ENCODE measurements at places on chromosomes 12 and 14.

- DNase-seq: no peak
Observed at GRCh38 chr12:109443794-109444193, 33.3 kb downstream of the KCTD10 start.

DNA sequence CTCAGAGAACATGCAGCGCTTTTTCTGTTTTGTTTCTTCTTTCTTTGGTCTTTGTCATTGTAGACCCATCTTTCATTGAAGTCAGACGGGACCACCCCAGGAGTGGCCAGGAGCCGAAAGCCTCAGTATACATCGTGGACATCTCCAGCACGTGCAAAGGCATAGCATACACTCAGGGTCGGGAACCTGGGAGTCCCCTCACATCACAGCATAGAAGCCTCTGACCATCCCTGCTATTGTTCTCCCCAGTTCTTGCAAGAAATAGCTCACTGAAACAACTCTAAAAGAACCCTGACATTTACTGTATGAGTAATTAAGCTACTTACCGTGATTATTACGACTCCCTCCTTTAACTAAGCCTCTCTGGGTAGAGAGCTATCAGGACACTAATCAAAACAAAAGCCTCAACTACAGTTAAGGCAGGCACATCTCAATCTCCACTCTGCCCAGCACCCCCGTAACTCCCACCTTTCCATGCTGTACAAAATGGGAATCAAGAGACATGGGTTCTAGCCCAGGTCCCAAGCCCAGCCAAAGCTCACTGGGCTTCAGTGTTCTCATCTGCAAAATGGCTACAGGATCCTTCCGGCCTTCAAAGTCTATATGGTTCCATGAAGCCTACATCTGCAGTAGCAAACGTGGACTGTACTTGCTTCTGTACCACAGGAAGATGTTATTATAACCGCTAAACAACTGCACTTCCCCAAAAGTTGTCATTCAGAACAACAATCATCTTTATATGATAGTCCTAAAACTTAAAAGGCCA lies 6.7 kb downstream of the CCDC88C start:
- no peak for DNase-seq

GRCh38 chr12:99435095-99435791 lies 212.3 kb upstream of the GARIN6 start:
- DNase-seq: no peak

GRCh38 chr12:120257041-120257821 lies 8.3 kb downstream of the PXN start:
- DNase-seq: no peak

- no peak for DNase-seq
Observed at GRCh38 chr12:54229624-54230212, 40.9 kb upstream of the SMUG1 start.

GRCh38 chr12:94269316-94269999 lies 121.1 kb downstream of the PLXNC1 start:
- DNase-seq: no peak

DNA sequence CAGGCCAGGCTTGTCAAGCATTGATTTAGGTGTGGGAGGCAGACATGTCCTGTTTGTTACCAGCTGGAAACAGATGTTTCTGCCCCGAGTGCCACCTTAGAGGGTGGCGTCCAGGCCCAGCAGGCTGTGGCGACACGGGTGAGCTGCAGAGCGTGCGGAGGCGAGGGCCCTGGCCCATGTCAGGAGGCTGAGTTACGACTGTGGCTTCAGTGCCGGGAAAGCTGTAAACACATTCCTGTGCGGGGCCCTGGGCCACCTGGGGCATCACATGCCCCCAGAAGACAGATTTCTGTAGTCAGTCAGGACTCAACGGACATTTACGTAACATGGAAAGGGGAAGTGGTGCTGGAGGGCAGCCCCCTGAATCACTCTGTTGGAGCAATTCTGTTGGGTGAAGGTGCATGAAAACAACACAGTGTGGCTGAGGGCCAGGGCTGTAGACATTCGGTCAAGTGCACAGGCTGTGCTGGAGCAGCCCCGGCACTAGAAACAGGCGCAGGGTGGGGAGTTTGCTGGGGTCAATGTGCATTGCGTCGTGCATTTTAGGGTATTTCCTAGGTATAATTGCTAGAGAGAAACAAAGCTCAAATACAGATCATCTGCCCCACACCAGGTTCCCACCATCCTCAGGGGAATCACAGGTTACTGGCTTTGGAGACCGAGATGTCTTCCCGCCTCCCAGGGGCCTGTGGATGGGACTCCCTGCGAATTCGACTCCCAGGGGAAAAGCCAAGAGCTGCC lies 291.8 kb downstream of the TMEM121 start:
- no peak for DNase-seq

DNA sequence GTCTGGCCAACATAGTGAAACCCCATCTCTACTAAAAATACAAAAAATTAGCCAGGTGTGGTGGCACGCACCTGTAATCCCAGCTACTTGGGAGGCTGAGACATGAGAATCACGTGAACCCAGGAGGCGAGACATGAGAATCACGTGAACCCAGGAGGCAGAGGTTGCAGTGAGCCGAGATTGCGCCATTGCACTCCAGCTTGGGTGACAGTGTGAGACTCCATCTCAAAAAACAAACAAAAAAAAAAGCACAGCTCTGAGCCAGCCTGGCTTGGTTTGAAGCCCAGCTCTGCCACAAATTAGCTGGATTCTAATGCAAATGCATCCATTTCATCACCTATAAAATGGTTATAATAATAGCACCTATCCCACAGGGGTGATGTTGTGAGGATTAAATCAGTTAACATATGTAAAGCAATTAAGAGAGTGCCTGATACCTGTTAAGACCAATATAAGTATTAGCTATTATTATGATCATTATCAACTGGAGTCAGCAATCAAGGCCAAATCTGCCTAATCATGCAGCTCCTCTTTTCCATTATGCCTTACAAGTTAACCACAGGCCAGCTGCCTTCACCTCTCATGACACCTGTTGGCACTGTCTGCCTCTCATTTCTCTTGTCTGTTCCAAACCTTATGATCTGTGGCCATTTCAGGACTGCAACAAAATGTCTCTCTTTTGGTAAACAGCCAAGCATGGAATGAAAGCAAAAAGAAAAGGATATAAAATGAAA lies 2.1 kb downstream of the GNPTAB start:
- DNase-seq: no peak

DNA sequence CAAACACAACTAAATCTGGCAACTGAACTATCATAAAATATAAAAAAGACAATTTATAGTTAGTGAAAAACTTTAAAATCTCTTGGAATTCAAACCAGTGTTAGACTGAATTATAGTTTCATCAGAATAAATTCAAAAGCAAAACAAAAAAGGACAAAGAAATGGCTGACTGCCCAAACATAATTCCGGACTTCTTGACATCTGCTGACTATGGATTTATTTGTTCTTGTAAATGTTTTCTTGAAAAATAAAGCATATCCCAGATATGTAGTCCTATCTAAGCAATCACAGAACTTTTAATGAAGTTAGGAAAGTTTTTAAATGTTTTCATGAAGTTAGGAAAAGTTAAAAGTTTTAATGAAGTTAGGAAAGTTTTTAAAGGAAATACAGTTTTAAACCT lies 45.8 kb upstream of the CNTN1 start:
- no peak for DNase-seq

DNA sequence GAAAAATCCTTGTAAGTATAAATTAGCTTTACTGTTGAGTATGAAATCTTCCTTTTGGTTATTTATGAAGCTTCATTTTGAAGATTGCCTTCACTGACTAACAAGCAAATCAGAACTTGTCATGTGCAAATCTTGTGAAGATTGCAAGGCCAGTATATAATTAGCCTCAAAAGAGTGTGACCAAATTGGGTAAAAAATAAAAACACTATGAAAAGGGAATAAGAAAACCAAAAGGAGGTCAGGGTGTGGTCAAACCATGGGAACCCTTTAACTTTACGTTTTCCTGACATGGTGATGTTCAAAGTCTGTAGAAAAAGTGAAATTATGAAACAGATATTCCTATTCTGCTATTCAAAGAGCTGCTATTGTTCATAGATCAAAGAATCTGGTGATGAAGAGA lies 230.3 kb downstream of the BCAT1 start:
- no peak for DNase-seq

DNA sequence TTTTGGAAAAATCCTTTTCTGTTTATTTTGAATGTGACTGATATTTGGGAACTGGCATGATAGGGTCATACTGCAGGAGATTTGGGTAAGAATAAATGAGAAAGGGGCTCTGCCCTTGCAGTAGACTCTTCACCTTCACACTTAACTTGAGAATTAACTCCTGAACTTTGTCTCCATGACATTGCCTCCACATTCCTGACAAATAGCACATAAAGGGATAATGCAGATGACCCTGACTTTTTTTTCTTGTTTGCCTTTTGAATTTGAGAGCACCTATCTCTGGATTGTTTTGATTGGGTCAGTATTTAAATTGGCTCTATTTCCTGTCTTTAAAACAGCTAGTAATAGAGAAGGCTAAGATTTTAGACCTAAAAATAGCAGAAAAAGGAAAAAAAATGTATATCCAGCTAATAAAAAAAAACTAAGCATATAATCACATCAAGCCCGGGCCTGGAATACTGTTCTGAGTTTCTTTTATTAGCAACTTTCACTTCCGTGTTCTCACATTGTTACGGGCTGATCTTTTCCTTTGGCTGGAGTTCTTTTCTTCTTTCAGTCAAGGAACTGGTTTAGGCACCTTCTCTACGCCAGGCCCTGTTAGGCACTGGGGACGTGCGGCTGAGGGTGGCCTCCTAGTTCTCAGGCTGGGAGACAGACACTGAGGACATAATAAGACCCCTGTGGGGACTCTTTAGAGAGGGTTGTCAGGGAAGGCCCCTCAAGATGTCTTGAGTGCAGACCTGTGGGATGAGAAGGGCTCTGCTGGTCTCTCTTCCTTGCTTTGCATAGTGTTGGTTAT lies 53.1 kb upstream of the GNPNAT1 start:
- DNase-seq: no peak

- no peak for DNase-seq
Observed at GRCh38 chr14:88030079-88030478, 25.1 kb downstream of the GPR65 start.

DNA sequence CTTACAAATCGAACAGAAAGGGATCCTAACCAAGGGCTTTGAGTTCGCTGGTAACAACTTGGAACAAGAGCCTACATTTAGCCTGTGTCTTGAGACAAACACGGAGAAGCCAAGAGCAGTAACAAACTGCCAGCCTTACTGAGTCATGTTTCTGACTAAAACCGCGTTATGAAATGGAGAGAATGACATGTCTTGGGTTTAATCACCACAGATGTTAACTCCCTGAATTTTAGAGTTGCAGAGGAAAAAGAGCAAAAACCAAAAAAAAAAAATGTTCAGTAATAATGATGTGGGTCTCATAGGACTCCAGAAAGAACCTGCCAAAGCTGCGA lies 1.0 kb downstream of the BLTP3B start:
- DNase-seq: peak; percentile 32

GRCh38 chr12:78933014-78933413 lies 68.4 kb downstream of the SYT1 start:
- no peak for DNase-seq

- no peak for DNase-seq
Observed at GRCh38 chr12:41521872-41522379, 333.8 kb downstream of the PDZRN4 start.

GRCh38 chr14:33563901-33564197 lies 387.0 kb downstream of the EGLN3 start:
- no peak for DNase-seq

GRCh38 chr12:6745741-6746525 lies 7.0 kb downstream of the MLF2 start:
- DNase-seq: no peak

DNA sequence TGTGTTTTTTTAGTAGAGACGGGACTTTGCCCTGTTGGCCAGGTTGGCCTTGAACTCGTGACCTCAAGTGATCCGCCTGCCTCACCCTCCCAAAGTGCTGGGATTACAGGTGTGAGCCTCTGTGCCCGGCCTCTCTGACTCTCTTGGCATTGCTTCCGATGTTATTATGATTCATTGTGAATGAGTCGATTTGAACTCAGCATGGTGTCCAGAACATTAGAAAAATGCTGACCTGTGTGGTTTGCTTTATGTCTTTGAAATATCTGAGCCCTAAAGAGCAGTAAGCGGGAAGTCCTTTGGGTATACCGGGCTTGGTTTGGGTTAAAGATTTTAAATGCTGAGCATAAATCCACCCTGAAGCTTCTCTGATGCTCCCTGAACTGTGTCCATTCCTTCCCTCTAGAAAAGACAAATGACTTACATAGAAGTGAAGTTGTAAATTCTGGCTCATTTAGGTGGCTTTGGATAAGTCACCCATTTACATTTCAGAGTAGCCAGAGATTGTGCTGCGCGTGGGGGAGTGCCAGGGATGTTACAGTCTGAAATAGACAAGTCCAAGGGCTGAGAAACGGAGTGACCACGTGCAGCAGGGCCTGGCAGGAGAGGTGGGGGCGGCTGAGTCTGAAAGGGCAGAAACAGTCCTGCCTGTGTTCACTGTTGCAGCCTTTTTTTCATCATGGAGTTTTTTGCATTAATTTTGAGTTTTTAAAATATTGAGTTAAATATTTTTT lies 39.6 kb downstream of the SLC15A4 start:
- no peak for DNase-seq

DNA sequence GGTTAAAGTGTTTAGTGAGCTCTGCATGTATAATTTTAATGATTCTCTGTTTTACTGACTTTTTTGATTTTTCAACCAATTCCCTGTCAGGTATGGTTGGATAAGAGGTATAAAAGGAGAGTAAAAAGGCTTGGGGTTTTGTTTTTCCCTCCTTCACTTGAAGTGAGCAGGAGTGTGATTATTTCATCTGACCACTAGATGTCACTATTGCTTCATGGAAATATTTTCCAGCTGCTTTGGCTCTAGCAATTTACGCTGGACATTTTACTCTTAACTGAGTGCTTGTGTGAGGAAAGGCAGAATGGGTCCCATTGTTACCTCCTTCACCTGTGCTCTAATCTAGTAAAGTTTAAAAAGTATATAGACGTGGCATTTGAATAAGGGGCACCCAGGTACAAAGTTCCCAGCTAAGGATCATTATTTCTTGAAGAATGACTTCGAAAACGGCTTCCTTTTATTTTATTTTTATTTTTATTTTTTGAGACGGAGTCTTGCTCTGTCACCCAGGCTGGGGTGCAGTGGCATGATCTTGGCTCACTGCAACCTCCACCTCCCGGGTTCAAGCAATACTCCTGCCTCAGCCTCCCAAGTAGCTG lies 66.5 kb downstream of the TBC1D30 start:
- DNase-seq: no peak

- peak; percentile 20 for DNase-seq
Observed at GRCh38 chr14:71358209-71358931, 451.1 kb downstream of the PCNX1 start.
